ENCODE measurements at places on chromosomes 7 and 10. TPM values are rescaled to one million over a fixed set of nuclear protein-coding genes. Genes with fewer than 3 reads are reported as not detected.

- DNase-seq: no peak
Observed at GRCh38 chr7:44652535-44652934, 46.1 kb downstream of the OGDH start.

- DNase-seq: peak; percentile 27
Observed at GRCh38 chr7:142104550-142105527, 6.7 kb upstream of the MGAM2 start.

DNA sequence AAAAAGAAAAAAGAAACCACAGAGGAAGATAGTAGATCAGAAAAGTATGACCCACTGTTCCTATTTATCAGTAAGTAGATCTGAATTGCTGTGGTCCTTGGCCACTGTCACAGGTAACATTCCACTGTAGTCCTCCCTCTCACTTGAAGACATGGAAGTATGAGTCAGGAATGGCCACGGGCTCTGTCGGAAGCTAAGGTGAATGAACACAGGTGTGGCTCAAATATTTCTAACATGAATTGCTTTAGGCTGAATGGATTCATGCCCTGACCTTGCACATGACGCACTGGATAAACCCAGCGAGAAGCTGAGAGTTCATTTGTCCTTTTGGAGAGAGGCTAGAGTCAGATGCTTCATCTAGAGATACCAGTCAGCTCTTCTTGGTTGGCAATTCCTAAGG lies 224.5 kb upstream of the SP8 start:
- DNase-seq: peak; percentile 90

DNA sequence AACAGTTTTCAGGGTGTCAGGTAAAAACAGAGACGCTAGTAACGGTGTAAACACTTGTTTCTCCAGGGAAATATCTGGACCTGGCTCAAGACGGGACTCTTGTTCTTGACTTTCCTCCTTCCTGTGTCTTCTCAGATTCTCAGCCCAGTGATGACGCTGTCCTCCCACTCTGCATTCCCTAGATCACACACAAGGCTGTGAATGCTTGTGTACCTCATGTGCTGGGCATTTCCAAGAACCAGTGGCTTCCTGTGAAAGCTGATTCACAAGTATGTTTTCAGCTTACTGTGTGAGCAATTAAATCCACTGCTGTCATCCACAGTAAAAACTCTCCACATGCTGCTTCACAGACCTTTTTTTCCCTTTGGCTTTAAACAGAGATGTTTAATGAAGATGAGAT lies 193.8 kb upstream of the DPP6 start:
- DNase-seq: no peak

DNA sequence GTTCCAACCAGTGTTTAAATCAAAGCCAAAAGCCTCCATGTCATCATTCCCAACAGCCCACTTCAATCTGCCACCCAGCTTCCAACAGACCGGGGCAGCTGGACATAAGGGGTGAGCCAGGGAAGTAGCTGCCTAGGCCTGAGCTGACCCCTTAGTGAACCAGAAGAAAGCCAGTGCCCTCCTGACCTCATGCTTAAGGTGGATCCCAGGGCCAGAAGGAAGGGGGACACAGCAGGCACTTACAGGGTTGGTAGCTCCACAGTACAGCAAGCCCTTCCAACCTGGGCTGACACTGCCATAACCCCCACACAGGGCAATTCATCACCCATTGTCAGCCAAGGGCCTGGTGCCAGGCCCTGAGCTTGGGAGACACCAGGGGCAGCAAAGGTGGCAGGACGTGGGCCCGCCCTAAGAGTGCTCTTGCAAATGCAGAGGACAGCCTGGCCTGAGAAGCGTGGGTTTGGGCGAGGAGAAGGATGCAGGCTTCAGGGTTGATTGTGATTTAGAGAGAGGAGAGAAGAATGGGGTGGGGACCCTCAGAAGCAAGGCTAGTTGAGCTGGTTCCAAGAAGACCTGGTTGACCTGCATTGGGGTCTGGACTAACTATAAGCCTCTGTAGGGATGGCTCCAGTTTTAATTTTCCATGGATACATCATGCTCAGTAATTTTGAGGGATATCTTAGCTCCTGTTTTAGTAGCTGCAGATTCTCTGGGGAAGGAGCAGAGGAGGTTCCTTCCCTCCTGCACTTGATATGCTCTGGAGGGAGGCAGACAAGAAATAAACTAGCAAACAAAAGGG lies 3.1 kb upstream of the CYP26A1 start:
- DNase-seq: no peak

The C10orf88 gene
- 16.2 TPM for total RNA-seq

The SFRP4 gene
- total RNA-seq: 0.25 TPM

The OPTN gene
- 17.0 TPM for total RNA-seq

The AMPH gene
- total RNA-seq: not detected

The CRHR2 gene
- not detected for total RNA-seq

The KCNIP2 gene
- total RNA-seq: 8.5 TPM
